Activated CD4-positive, alpha-beta T cell treated with anti-CD3 and anti-CD28 coated beads, Interleukin-2, amount 10 ng/mL, durations not matched to agents 24 days and 14 days (primary cell): ENCODE measurements at places on chromosomes 16 and 17.

- no peak for DNase-seq
Observed at GRCh38 chr16:20620770-20621169, 44.6 kb upstream of the ACSM2B start.

DNA sequence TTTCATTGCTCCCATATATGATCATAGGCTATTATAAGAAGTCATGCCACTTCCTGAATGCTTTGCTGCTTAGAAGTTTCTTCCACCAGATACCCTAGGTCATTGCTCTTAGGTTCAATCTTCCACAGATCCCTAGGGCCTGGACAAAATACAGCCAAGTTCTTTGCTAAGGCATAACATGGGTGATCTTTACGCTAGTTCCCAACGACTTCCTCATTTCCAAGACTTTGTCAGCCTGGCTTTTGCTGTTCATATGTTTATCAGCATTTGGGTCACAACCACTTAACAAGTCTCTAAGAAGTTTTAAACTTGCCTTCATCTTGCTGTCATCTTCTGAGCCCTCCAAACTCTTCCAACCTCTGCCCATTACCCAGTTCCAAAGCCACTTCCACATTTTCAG is 20.1 kb upstream of the DLX3 start:
- DNase-seq, result no peak

- DNase-seq, result peak; percentile 80
Observed at GRCh38 chr17:78735832-78736525, 46.1 kb downstream of the CYTH1 start.

DNA sequence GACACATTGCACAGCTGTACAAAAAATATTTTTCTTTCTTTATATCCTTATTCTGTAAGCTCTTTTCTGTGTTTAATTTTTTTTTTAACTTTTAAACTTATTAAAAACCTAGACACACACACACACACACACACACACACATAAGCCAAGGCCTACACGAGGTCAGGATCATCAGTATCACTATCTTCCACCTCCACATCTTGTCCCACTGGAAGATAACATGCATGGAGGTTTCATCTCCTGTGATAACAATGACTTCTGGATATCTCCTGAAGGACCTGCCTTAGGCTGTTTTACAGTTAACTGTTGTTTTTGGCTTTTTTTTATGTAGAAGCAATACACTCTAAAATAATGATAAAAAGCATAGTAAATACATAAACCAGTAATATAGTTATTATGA is 71.2 kb downstream of the TNRC6C start:
- no peak for DNase-seq

GRCh38 chr16:1794908-1795666 is 1.6 kb upstream of the IGFALS start:
- DNase-seq, result no peak

GRCh38 chr16:86044881-86045590 is 146.1 kb downstream of the IRF8 start:
- DNase-seq, result peak; percentile 73

DNA sequence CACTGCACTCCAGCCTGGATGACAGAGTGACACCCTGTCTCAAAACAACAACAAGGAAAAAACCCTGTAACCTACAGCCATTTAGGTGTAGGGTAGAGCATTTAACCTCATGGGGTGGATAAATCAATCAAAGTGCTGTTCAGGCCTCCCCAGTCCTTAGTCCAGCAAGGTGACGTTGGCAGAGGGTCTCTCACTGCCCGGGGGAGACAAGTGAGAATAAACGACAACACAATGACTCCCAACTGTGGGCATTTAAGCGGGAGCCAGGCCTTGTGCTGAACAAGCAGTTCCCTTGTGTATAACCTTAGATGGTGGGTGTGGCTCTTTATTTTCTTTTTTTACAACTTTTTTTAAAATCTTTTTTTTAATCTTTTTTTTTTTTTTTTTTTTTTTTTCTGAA is 29.3 kb downstream of the TMEM92 start:
- no peak for DNase-seq

- DNase-seq, result no peak
Observed at GRCh38 chr17:51651513-51652298, 391.4 kb downstream of the UTP18 start.

DNA sequence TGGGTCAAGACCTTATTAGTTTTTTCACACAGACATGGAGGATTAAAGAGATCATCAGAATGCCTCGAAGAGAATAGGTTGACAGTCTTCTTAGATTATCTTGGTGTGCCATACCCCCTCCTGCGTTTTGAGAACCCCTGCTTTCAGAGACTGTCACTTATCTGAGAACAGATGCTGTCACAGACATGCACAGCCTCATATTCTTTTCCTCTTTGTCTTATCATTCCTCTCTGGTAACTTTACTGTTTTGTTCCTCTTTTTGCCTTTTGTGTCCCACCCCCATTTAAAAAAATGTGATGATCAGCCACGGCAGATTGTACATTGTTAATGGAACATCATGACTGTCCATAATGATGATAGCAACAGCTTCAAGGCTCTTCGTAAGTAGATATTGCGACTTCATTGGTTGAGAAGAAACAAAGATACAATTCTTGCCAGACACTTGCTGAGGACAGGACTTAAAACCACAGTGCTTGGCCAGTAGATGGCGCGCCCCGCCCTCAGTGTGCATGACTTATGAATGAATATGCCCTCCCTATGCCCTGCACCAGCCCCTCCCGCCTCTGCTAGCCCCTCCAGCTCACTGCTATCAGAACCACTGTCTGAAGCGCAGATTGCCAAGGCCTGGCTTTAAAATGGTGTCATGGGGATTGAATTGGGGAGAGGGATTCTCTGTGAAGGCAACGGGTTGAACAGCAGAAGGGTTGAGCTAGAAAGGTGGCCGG is 2.6 kb upstream of the PITPNC1 start:
- peak; percentile 95 for DNase-seq

DNA sequence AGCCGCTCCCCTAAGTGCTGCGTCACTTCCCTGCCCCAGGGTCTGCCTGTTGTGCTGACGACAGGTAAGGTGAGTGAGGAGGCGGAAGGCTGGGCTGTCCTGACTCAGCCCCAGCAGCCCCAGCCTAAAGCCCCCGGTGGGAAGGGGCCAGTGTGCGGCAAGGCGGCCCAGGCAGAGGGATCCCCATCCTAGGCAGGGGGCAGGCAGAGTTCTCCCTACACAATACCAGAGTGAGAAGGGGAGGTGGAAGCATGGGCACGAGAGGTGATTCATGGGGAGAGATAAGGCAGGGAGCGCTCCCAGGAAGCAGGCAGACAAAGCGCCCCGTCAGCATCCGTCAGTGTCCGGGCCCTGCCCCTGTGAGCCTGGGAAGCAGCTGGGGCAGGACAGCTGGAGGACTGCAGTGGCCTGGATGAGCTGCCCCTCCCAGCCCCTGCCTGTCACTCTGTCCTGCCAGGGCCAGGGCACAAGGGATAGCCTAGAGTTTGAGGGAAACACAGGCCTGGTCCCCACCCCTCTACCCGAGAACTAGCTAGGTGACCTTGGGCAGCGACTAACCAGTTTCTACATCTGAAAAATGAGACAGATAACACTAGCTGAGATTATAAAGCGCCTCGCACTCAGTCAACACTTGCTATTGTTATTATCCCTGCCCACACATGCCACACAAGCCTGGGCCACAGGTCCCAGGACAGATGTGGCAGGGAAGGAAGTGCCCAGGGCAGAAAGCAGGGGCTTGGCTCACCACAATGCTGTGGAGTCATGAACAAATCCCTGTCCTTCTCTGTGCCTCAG is 3.8 kb downstream of the FAM83G start:
- DNase-seq, result no peak

GRCh38 chr17:54891176-54891821 is 9.4 kb upstream of the TOM1L1 start:
- DNase-seq, result no peak

- no peak for DNase-seq
Observed at GRCh38 chr16:1470481-1471251, 4.2 kb downstream of the CLCN7 start.

- no peak for DNase-seq
Observed at GRCh38 chr17:62703261-62703775, 75.8 kb downstream of the MRC2 start.

DNA sequence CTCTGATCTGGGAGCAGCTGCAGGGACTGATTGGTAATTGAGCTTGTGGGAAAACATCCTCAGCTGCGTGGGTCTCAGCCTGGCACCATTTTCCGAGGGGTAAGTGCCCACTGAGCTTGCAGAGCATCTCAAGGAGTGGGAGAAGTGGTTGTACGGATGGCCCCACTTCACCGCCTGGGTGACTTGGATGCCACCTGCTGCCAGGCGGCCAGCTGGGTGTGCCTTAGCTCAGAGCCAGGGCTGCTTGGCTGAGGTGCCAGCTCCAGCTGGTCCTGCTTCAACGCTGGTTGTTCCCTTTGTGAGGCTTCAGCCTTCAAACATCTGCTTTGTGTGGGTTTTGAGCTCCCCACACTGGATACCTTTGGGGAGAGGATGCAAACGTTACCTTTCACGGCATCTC is 482.7 kb upstream of the EEF2KMT start:
- no peak for DNase-seq

- no peak for DNase-seq
Observed at GRCh38 chr16:23629516-23629915, 11.6 kb downstream of the PALB2 start.

GRCh38 chr16:88456356-88457292 is 3.5 kb downstream of the ZFPM1 start:
- DNase-seq, result peak; percentile 76

GRCh38 chr17:55344514-55344997 is 77.1 kb downstream of the MMD start:
- peak; percentile 87 for DNase-seq
